GM13977 (cell line): ENCODE measurements at places on chromosomes 6 and 20.

GRCh38 chr6:90274451-90275030, 22.1 kb downstream of the BACH2 start:
- no peak for DNase-seq

GRCh38 chr6:127784468-127784867, 116.4 kb downstream of the THEMIS start:
- DNase-seq, result no peak

DNA sequence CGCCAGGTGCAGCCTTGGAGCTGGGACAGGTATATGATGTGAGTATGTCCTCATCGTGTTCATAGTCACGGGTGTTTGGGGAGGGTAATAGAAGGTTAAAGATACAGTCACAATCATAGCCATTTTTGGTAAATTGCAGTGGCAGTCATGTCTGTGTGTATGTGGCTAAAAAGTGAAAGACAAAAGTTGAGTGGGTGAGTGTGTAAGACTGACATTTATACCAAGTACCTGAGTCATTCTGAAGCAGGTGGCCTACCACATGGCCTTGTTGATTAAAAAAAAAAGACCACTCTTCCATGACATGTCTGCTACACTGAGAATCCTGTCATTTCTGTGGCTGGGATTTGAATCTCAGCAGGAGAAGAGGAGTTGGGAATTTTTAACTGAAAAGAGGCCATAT, 181.9 kb downstream of the SCP2D1 start:
- DNase-seq, result no peak

DNA sequence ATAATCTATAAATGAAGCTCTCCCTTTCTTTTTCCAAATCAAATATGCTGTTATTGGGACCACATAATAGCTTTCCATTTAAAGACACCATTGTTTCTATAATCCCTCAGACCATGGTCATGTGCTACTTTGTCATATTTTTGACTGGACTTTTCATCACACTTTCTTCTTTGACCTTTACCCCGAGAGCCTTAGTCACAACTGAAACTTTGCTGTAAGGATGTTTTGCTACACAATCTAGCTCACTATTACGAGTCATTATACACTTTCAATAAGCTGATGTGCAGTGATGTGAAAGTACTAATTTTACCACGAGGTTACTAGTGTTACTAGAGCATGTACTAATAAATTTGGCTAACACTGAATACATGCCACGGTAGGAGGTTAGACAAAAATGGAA, 367.2 kb upstream of the RUNX2 start:
- no peak for DNase-seq

- no peak for DNase-seq
Observed at GRCh38 chr6:116514111-116514510, 2.7 kb downstream of the CALHM5 start.

DNA sequence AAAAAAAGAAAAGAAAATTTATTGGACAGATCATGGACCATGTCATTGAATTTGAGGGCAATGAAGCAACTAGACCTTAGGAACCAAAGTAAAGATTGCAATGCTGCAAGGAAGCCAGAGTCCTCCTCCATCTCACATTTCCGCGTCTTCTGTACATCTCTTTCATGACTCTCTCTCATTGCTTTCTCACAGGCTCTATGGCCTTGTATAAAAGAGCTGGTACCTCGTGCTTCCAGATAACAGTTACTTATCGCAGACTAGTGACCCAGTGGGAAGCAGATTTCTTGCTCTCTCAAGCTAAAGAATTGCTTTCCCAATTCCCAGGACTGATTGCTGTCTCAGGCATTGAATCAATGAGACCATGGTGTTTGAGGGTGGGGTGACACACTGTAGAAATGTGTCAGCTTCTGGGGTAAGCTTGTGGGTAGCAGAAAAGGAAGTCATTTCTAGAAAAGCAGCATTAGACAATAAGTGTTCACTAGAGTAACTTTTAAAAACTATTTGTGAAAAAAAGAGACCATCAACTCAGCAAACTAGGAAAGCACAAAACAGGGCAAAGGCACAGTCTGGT, 635.3 kb downstream of the UTRN start:
- DNase-seq, result no peak

GRCh38 chr6:142266060-142266459, 35.7 kb upstream of the ADGRG6 start:
- no peak for DNase-seq

- no peak for DNase-seq
Observed at GRCh38 chr20:47273591-47274235, 82.8 kb downstream of the ZMYND8 start.

- no peak for DNase-seq
Observed at GRCh38 chr6:1625794-1626435, 16.2 kb downstream of the FOXC1 start.

DNA sequence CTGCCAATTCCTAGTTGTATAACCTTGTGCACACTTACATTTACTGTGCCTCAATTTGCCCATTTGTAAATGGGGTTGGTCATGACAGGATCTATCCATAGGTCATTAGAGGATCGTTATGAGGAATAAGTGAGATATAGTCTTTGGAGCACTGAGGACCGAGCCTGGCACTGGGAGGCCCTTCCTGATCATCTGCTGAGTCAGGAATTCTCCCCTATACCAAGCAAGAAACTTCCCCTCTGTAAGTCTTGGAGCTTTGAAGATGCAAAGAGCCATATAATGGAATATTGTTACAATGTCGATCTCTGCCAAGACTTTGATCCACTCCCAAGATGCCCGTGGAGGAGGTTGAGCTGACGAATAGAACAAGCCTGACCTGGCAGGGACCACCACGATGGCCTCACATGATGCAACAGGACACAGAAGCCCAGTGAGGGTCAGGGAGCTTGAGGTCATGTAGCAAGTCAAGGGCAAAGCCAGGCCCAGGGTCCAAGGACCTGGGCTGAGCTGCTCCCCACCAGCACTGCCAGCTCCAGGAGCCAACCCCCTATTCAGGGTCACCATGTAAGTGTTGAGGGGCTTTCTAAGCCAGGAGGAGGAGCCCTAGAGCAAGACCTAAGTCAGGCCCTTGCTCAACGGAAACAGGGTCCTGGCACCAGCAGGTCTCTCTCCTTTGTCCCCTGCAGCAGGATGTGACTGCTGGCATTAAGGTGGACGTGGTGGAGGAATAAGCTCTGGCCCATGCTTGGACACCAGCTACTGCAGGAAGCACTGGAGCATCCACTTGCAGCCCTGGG, 16.7 kb downstream of the PDRG1 start:
- no peak for DNase-seq

- no peak for DNase-seq
Observed at GRCh38 chr6:100467129-100468015, 2.7 kb upstream of the SIM1 start.
